ENCODE measurements at places on chromosomes 2 and 18. TPM values are rescaled to one million over a fixed set of nuclear protein-coding genes. Genes with fewer than 3 reads are reported as not detected.

ANO7 gene
- not detected for polyA plus RNA-seq

PIEZO2 gene
- 0.12 TPM for polyA plus RNA-seq

UBXN4 gene
- polyA plus RNA-seq, result 142 TPM

CD8B2 gene
- not detected for polyA plus RNA-seq

SCYGR5 gene
- polyA plus RNA-seq, result not detected

CCDC121 gene
- polyA plus RNA-seq, result 2.2 TPM

DAPL1 gene
- polyA plus RNA-seq, result 0.94 TPM

APCDD1 gene
- polyA plus RNA-seq, result 1.1 TPM

PSD4 gene
- polyA plus RNA-seq, result 0.30 TPM

FLACC1 gene
- 1.3 TPM for polyA plus RNA-seq

FNDC4 gene
- 101 TPM for polyA plus RNA-seq

G6PC2 gene
- not detected for polyA plus RNA-seq

ECEL1 gene
- polyA plus RNA-seq, result 75.6 TPM

SCYGR4 gene
- not detected for polyA plus RNA-seq

FBXO36 gene
- 5.4 TPM for polyA plus RNA-seq

PAX8 gene
- not detected for polyA plus RNA-seq

CYP1B1 gene
- polyA plus RNA-seq, result not detected

ABCG5 gene
- polyA plus RNA-seq, result 0.38 TPM

RTP5 gene
- 1.2 TPM for polyA plus RNA-seq

GPR35 gene
- polyA plus RNA-seq, result 2.8 TPM

CREG2 gene
- polyA plus RNA-seq, result 1.2 TPM

VWA3B gene
- not detected for polyA plus RNA-seq

SCN9A gene
- polyA plus RNA-seq, result 10.4 TPM

ABCB6 gene
- polyA plus RNA-seq, result 37.0 TPM

MCEE gene
- 28.3 TPM for polyA plus RNA-seq

TUBB8B gene
- not detected for polyA plus RNA-seq

SLC38A11 gene
- polyA plus RNA-seq, result not detected

SCN3A gene
- 153 TPM for polyA plus RNA-seq

REG3A gene
- not detected for polyA plus RNA-seq

ATP9B gene
- polyA plus RNA-seq, result 15.4 TPM

KCNS3 gene
- polyA plus RNA-seq, result not detected

EPC2 gene
- 44.8 TPM for polyA plus RNA-seq

UBE2F gene
- polyA plus RNA-seq, result 94.1 TPM

DYSF gene
- polyA plus RNA-seq, result not detected

TUBA4B gene
- not detected for polyA plus RNA-seq

RSAD2 gene
- 0.16 TPM for polyA plus RNA-seq

SERPINB4 gene
- not detected for polyA plus RNA-seq

LBX2 gene
- polyA plus RNA-seq, result not detected

SCN7A gene
- 0.09 TPM for polyA plus RNA-seq

ALLC gene
- polyA plus RNA-seq, result not detected

TEX44 gene
- polyA plus RNA-seq, result not detected

WNT6 gene
- polyA plus RNA-seq, result not detected

CCDC142 gene
- polyA plus RNA-seq, result 21.6 TPM

ANKRD12 gene
- 25.1 TPM for polyA plus RNA-seq

All from neural cell (in vitro differentiated cells).